ENCODE measurements at places on chromosomes 2 and 18. TPM values are rescaled to one million over a fixed set of nuclear protein-coding genes. Genes with fewer than 3 reads are reported as not detected.

DNA sequence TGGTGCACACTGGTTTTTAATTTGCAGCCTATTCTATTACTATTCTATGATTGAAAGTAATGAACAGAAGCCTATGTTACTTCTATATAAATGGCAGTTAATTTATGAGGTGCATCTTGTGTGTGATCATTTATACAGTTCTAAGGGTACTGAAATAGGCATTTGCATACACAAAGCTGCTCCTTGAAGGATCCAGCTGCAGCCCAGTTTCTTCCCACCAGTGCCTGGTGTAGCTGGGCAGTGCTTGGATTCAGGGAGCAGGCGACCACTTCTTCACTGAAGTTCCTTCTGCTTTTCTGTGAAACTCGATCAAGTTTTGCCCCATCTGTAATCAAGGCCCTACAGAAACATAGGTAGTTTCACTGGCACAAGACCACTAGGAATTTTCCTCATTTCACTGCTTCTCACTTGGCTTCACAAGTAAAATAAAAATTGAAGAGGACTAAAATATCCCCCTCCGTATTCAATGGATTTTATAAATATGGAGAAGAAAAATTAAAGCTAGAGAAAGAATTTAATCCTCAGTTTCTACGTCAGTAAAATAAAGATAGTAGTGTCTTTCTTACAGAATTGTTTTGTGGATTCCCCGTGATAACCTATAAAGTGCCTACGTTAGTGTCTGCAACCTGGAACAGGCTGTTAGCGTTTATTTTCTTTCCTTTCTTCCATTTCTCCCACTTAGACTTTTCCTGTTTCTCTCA lies 1.7 kb upstream of the LPIN2 start:
- no peak for DNase-seq

GRCh38 chr2:58896638-58897037 lies 655.5 kb upstream of the FANCL start:
- DNase-seq, result no peak

The NYAP2 gene
- not detected for total RNA-seq

- DNase-seq, result no peak
Observed at GRCh38 chr18:63158676-63159291, 160.8 kb downstream of the BCL2 start.

GRCh38 chr2:216287251-216287650 lies 85.0 kb downstream of the MARCHF4 start:
- no peak for DNase-seq

DNA sequence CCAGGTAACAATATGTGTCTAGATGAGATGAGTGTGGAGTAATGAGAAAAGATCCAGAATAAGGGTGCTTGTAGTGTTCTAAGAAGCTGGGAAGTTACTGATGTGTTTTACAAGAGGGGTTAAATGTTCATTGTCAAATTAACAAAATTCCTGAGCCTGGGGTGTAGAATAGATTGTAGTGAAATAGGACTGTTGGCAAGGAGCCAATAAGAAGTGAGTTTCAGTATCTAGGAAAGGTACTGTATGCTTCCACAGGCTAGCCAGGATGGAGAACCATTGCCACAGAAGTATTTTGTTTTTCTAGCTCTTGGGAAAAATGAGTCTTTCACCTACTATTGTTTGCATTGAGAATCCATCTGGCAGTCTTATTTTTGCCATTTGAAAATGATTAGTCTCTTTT lies 10.5 kb downstream of the DOK6 start:
- no peak for DNase-seq

The ACMSD gene
- not detected for total RNA-seq
